ENCODE measurements at places on chromosomes 6 and 20.

DNA sequence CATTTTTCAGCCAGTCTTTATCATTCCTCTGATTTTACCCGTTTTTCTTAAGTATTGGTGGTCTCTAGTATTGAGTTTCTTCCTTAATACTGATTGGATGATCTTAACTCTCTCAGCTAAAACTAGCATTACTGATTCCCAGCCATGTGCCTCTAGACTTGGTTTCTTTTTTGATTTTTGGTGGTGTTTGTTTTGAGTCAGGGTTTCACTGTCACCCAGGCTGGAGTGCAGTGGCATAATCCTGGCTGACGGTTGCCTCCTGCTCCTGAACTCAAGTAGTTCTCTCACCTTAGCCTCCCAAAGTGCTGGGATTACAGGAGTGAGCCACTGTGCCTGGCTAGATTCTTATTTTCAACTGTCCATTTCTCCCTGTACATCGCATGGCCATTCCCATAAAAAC lies 24.9 kb downstream of the DPPA5 start:
- DNase-seq = no peak

- no peak for DNase-seq
These were observed 68.3 kb downstream of the NOL4L start for GRCh38 chr20:32516583-32517517.

DNA sequence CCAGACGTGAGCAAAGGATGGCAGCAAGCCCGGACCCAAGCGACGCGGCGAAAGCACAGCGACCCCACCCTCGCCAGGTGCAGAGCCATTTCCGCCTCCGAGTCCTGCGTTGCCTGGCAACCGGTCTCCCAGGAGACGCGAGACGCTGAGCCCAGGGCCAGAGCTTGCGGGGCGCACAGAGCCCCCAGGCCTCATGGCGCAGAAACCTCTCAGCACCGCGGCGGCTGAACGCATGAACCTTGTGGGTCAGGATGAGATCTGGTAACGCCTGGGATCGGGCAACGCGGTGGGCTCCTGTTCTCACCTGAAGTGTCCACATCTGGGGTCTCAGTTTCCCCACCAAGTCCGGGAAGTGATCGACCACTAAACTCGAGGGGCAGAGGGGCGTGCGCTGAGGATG lies 77.7 kb downstream of the ANKRD60 start:
- no peak for DNase-seq

DNA sequence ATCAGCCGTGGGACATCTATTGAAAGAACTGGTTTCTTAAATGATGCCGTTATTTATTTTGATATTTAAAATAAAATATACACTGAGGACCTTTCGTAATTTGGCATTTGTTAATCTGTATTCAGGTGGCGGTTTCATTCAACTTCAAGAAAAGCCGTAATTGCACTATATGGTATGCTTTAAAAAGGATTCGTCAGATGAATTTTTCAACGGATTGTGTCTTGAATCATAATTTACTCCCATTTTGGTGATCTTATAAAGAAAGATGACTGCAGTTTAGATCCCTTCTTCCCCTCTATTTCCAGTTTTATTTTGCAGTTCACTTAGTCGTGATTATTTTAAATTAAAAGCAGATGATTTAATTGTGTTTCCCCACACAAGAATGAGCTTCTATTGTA lies 761 bp downstream of the KLHL32 start:
- no peak for DNase-seq

- no peak for DNase-seq
These were observed 155.1 kb downstream of the CD83 start for GRCh38 chr6:14272737-14273085.

GRCh38 chr6:167530951-167531350 lies 206.1 kb downstream of the TTLL2 start:
- no peak for DNase-seq

DNA sequence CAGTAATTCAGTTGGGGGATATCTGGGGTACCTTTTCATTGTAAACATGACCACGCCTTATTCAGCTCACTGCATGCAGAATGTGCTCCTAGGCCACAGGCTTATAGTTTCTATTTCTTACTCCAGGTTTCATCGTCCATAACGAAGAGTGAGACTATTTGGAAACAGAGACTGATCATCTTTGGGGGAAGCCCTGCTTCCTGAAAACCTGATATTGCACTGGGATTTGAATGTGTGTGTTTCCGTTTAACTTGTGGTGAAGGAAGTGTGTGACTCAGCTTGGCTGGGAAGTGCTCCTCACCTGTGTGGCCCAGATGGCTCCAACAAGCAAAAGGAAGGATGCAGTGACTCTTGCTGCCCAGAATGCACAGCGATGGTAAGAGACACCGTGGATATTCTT lies 19.6 kb upstream of the LTV1 start:
- no peak for DNase-seq

DNA sequence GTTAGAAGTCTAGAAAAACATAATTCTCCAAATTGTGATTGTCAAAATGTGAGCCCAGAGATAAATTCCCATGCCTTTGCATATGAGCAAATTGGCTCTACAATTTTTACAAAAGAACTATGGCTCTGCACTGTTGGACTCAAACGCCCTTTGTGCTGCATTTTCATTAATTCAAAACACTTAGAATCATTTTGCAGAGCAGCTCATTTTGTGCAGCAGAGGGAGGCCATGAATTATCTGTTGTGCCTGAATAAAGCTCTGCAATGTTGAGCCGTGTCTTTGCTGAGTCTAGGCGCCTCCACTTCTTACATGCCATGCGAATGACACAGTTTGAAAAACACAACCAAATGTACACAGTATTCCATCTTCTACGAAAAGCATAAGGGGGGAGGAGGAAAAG lies 230.2 kb downstream of the PRKN start:
- DNase-seq = no peak

DNA sequence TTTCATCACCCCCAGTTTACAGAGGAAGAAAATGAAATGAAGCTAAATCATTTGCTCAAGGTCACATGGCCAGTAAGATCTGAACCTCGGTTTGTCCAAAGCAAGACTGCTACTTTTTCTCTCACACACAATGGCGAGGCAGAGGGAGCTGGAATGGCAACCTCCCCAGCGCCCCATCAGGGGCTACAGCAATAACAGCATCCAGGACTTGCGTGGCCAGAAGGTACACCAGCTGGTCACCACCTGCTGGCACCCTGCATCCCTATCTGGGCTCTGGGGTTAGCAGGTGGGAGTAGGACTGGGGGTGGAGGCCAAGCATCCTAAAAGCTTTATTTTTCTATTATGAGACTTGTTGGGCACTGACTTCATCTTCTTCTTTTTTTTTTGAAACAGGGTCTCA lies 41.3 kb downstream of the TTI1 start:
- no peak for DNase-seq

GRCh38 chr6:168165373-168165772 lies 86.4 kb upstream of the FRMD1 start:
- no peak for DNase-seq

- no peak for DNase-seq
These were observed 302.6 kb downstream of the GMDS start for GRCh38 chr6:1942834-1943233.

- DNase-seq = no peak
These were observed 9.4 kb upstream of the FRMD1 start for GRCh38 chr6:168088161-168089053.

DNA sequence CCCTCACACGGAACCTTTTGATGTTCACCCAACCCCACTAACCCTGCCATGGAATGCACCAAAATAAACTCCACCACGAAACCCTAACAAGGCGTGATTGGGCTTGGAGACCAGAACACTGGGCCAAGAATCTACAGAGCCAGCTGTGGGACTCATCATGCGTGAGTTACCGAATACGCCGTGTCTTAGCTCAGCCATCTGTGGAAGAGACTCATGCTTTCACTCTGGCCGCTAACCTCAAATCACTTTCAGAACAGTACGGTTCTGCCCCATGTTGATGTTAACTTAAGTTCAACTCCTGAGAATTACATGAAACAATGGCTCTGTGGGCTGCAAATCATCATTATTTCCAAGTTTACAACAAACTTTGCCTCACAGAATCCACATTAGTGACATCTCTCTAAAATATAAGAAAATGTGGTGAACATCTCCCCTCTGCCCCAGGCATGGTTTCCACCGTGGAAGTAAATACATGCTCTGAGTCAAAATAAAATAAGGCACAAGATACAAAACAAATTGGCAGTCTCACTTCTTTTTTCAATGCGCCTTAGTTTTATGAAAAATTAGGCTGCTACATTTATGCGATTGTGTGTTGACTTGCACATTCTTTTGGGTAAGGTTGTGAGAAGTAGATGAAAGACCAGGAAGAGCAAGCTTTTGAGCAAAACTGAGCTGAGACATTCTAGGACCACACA lies 308.9 kb upstream of the EXOC2 start:
- DNase-seq = no peak

DNA sequence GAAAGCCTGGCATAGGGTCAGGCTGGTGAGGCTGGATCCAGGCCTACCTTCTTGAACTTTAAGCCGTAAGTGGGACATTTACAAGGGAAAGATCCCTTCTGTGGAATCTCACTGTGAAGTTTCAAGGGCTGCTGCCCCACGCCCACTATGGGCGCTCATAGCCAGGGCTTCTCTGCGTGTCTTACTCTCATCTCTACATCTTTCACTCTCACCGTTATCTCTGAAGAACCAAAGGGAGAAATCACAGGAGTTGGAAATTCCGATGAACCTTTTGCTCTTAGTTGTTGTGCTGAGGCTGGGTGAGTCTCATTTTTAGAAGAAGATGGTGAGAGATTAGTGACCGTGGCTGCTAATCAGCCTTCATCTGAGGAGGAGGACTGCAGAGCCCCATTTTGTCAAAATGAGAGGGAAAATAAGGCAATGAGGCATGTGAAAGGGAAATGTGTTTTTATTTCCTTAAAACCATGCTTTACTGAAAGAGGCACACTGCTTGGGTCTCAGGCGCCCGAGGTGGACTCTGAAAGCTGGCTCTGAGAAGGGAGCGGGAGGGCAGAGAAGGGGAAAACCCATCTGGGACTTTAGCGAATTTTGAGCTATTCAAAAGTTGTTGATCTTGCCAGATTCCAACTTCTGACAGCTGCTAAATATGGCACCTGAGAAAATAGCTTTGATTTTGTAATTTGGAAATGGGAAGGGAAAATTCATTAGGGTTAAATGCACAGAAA lies 301.5 kb downstream of the CLIC5 start:
- no peak for DNase-seq

- no peak for DNase-seq
These were observed 195.8 kb upstream of the ZNF184 start for GRCh38 chr6:27668442-27669294.

- DNase-seq = no peak
These were observed 532.6 kb upstream of the JARID2 start for GRCh38 chr6:14713008-14713960.

GRCh38 chr6:161406646-161407045 lies 132.8 kb upstream of the AGPAT4 start:
- DNase-seq = no peak

GRCh38 chr20:11867291-11867919 lies 50.3 kb upstream of the BTBD3 start:
- DNase-seq = no peak

DNA sequence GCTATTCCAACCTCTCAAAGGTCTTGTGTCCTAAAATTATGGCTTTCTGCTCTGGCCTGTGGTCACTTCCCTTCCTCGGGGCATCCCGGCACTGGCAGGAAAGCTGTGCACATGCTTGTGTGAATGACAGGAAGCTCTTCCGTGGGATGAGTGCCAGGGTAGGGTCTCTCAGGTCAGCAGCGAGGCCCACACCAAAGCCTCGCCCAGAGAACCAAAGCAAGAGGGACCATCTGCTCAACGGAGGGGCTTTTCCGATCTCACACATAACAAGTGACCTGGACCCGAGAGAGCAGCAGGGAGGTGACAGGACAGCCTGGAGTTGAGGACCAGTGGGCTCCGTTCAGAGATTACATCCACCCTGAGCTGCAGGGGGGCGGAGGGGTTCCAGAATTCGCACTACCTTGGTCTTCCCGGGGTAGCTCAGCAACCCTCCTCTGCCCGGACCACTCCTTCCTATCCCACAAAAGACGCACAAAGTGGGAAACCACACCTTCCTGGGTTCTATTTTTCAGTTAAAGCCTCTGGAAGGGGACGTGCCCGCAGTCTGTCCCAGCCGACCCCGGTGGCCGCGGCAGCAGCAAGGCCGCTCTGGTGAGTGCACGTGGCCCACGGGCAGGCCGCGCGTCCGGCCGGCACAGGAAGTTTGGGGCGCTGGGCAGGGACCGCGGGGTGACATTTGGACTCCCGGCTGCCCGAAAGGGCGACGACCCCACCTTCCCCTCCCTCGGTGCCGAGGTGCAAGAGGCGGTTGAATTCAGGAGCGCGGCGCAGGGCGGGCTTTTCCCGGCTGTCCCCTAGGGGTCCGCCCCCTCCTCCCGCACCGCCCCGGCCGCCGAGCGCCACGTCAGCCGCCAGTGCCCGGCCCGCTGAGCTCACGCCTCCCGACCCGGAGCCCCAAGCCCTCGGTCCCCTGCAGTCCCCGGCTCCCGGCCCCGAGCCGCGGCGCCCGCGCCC lies 988 bp downstream of the TXNDC5 start:
- no peak for DNase-seq

- no peak for DNase-seq
These were observed 2.8 kb upstream of the FANCE start for GRCh38 chr6:35449287-35449881.

GRCh38 chr6:135062735-135063134 lies 8.1 kb upstream of the HBS1L start:
- no peak for DNase-seq

DNA sequence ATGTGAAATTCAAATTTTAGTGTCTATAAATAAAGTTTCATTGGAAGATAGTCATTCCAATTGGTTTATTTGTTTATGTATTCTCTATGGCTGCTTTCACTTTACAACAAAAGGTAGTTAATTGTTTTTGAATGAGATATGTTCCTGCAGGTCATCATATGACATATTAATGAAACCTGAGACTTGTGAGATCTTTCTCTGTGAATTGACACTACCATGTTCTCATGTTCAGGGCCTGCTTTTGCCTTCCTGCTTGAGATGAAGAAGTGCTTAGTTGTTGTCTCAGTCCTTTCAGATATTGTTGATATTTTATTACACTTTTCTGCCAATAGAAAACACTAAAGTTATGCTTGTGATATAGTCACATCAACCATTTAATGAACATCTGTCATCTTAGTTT lies 132.5 kb downstream of the UTRN start:
- DNase-seq = no peak

GRCh38 chr6:114712129-114712662 lies 369.4 kb upstream of the HS3ST5 start:
- no peak for DNase-seq

GRCh38 chr20:34110745-34111641 lies 1.1 kb downstream of the EIF2S2 start:
- DNase-seq = no peak

GRCh38 chr20:41690702-41691101 lies 72.5 kb upstream of the CHD6 start:
- DNase-seq = no peak

GRCh38 chr6:105458084-105458483 lies 55.2 kb upstream of the PREP start:
- DNase-seq = no peak

DNA sequence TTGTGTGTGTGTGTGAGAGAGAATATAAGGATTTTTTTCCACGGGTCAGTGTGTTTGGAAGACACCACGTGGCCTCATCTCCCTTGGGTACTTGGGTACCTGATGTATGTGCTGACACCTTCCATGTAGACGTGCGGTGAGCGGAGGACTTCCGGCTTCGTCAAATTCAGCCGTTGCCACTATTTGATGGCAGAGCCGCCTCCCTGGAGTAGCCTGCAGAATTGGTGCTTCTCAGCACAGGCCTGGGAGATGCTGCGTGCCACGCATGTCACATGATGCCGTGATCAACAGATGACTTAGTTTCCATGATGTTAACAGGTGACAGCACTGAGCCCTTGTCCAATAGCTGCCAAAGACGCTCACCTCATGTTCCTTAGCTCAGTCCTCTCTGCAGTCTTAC lies 69.4 kb downstream of the CDH4 start:
- DNase-seq = no peak

GRCh38 chr6:144749263-144749662 lies 464.1 kb downstream of the UTRN start:
- DNase-seq = no peak
